ENCODE measurements at places on chromosomes 1 and 21.

- DNase-seq = no peak
Measured at GRCh38 chr1:201090541-201090940, 21.7 kb downstream of the CACNA1S start.

DNA sequence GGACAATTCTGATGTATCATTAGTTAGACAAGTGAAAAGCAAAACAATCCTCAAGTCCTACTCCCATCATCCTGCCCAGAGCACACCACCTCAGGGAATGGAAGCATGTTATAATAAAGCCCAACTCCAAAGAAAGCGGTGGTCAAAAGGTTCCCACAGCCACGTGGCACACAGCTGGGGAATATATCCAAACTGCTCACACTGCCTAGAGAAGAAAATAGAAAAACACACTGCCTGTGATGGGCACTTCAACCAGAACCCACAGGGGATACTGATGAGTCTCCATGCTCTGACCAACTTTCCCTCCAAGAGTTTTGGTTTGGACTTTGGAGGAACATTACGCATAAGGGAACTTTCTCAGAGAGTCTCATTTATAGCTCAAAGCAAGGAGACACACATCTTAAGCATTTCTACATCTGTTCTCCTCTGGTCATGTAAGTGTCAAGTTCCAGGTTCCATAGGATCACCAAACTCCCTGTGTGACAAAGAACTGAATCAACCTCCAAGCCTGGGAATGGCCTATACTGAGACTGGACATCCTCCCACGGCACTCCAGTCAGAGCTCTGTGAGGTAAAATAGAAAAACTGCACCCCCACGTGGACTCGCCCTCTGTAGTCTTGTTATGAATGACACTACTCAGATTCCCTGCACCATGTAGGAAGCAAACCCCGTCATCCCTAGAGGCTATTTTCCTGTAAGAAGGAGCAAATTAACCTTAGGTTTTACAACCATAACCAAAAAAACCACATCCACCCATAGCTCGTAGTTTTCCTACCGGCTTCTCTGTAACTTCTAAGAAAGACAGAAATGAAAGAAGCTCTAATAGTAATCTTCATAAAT is 12.2 kb downstream of the DSTYK start:
- DNase-seq = no peak

DNA sequence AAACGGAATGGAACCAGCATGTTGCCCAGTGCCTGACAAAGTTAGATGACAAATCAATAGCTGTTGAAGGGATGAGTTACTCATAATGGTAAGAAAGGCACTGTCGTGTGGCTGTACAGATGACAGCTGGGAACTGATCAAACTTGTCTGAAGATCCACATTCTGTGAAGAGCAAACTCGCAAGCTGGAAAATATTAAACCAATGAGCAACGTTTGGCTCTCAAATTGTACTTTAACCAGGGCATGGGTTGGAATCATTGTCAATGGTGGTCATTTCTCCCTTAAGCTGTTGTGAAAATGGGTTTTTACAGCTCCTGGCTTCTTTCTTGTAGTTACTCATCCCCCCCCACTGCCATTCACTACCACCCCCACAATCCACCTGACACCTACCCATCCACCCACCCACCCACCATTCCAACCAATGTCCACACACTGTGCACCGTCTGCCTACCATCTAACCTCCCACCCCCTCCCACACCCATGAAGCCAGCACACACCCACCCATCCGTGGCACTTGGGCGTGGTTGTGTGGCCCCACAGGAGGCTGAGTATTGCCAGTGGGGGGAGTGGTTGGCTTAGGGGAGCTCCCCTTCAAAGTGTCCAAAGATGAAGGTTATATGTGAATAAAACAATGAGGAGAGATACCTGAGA is 46.7 kb downstream of the CLDN14 start:
- no peak for DNase-seq

DNA sequence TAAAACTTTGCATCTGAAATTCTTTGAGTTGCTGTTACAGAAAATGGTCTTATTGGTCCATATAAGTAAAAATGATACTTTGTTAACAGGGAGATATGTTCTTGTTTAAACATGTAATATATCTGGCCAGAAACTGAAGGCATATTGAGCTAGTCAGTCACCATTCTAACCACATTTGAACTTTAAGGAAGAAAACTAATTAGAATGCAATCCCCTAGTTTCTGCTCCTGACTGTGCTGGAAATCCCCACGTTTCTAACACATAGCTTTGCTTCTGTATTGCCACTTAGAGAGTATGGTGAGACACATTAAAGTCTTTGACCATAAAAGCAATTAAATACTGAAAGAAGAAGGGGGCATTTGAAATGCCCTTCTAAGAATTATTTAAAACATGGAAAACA is 32.1 kb upstream of the HIVEP3 start:
- no peak for DNase-seq

DNA sequence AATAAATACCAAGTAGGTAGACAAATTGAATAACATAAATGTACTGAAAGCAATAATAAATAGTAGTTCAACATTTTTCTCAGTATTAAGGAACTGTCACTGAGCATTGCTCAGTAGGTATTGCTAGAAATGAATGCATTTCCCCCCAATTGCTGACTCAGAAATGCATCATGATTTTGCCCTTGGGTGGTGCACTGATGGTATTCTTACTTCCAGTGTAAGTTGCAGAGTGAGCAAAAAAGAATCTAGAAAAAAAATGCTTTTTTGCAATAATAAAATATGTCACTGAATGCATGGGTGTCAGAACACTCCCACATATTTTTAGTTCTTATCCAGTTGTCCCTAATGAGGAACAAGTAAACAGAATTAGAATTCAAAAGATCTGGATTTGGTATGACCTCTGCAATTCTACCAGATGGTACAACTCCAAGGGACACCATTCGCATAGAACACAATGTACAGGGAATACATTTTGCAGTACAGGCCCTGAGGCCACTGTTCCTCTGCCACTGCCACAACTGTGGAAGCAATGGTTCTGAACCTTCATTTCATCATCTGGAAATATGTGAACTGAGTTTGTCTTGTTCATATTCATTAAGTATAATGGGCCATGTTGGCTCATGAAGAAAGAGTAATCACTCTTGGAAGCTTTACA is 78.0 kb downstream of the ATP6V1G3 start:
- no peak for DNase-seq

GRCh38 chr1:236395230-236395946 is 1.3 kb downstream of the EDARADD start:
- DNase-seq = no peak

GRCh38 chr1:84406346-84406861 is 8.1 kb downstream of the DNASE2B start:
- DNase-seq = no peak

GRCh38 chr1:118042501-118042900 is 113.0 kb downstream of the WDR3 start:
- no peak for DNase-seq

- DNase-seq = peak; percentile 16
Measured at GRCh38 chr1:230632273-230632873, 9.9 kb upstream of the COG2 start.

DNA sequence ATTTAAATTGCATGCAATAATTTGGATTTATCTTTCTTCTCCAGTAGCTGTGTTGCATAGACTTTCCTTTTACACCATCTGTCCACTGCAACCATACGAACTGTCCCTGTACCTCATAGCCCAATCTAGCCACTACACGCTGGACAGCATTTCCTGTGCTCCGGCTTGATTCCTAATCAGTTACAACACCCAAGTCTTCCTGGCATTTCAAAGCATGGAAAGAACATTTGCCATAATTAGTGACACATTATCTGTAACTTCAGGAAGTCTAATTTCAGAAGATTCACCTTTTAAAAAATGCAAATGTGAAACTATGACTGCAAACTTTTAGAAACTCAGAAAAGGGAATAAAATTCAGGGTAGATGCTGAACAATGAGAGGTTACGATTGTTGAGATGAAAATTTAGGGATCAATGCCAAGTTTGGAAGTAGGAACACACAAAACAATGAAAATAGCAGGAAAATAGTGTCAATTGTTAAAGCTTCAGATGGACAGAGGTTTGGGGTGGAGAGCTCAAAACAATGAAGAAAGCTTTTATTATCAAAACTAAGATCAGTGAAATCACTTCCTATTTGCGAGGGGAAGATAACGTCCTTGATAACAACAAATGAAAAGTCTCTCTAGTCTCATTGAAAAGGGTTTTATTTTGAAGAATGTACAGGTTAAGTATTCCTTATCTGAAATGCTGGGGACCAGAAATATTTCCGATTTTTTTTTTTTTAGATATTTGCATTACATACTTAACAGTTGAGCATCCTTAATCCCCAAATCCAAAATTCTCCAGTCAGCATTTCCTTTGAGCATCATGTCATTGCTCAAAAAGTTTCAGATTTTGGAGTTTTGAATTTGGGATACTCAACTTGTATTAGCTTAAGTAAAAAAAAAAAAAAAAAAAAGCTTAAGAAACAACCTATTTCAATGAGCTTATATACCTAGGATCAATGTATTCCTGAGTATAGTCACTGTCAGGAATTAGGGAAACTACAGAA is 107.3 kb downstream of the FNBP1L start:
- no peak for DNase-seq

DNA sequence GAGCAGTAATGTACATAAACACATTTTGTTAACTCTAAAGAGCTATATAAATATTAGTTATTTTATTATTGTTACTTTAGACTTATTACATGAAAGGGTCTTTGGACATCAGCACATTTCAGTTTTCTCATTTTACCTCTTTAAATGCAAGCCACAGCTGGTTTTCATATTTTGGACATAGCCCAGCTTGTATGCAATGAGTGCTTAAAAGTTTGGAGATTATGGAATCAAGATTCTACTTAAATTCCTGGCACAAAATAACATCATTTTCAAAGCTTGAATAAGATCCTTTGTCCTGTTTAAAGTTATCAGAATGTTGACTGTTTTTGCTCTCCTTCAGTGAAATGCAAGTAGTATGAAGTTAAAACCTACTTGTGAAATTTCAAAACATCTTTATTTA is 15.5 kb upstream of the LEPR start:
- no peak for DNase-seq

- DNase-seq = no peak
Measured at GRCh38 chr1:204928671-204929486, 58.2 kb downstream of the NFASC start.

DNA sequence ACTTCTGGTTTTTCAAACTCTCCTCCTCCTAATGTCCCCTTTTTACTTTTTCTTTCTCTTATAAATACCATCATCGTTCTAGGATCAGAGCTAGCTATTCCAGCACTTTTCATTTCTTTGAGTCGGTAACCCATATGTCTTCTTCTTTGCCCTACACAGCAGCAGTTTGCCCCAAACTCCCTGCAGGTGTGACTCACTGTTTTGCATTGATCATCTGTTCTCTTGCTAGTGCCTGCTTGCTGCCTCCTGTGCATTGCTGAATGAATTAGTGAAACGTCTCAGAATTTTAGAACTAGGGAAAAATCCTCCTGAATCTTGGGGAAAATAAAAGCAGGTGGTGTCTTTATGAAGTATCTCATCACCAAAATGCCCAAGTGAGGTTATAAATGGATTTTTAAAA is 21.7 kb downstream of the KCNK2 start:
- DNase-seq = no peak

- no peak for DNase-seq
Measured at GRCh38 chr1:18032172-18032859, 75.3 kb upstream of the IGSF21 start.

DNA sequence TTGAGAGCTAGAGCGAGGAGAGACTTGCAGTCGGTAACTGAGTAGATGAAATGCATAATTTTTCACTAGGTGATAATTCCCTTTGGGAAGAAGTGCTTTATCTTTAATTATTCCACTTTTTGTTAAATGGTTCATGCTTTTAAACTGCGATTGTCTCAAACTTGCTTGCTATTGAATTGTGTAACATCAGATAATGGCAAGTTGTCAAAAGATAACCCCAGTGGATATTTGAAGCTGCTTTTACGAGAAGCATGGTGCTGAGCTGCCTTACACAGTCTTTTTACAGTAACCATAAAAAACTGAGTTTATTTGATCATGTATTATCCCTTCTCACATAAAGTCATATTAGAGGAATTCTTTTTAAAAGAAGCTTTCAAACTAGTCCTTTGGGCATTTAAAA is 30.2 kb downstream of the TMEM50B start:
- no peak for DNase-seq

DNA sequence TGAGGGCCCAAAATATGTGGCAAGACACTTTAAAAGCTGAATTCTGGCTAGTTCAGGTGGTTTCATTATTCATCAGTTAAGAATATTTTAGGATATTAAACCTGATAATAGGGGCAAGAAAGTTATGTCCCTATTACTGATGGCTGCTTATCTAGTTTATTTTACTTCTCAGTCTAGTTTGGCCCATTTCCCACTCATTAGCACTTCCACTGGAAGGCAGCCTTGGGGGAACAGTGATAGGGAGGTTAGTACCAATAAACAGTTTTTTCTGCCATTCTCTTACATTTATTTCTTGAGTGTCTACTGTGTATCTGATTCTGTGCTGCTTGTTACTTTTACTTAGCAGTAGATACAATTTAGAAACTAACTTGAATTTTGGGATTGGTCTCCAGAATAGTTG is 9.0 kb downstream of the PPP1R12B start:
- no peak for DNase-seq

DNA sequence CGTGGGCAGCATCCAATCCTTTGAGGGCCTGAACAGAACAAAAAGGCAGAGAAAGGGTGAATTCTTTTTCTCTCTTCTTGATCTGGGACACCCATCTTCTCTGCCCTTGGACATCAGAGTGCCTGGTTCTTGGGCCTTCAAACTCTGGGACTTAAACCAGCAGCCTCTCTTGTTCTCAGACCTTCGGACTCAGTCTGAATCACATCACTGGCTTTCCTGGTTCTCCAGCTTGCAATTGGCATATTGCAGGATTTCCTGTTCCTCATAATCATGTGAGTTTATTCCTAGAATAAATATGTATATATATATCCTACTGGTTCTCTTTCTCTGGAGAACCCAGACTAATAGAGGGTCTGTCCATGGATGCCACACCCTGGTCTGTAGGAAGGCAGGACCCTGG is 16.3 kb upstream of the TENT5C start:
- DNase-seq = no peak

GRCh38 chr1:200265104-200265503 is 144.7 kb downstream of the ZNF281 start:
- no peak for DNase-seq

GRCh38 chr21:29671728-29672127 is 268.1 kb downstream of the GRIK1 start:
- DNase-seq = no peak

GRCh38 chr1:22093513-22093912 is 41.0 kb downstream of the CDC42 start:
- DNase-seq = no peak

DNA sequence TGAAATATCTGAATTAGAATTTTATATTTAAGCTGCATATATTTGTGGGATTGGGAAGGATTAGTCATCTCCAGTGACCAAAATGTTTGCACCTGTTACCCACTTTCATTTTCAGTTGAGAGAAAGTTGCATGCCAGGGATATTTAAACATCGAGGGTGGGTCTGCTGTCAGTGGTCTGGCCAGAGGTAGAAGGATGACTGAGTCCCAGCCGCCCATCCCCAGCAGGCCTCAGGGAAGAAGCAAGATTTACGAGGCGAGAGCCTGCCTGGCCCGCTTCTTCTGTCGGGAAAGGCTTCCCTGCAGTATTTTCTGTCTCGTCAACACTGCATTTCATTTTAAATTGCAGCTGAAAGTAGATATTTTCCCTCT is 1.4 kb upstream of the MAN1C1 start:
- DNase-seq = no peak

Measured in H54 (cell line).